T-helper 2 cell treated with Interferon-gamma antibody and Interleukin-4, amounts not matched to agents 100 ng/mL and 5 ng/mL, for 36 hours (primary cell): ENCODE measurements at places on chromosomes 16 and 17. TPM values are rescaled to one million over a fixed set of nuclear protein-coding genes. Genes with fewer than 3 reads are reported as not detected.

The UMOD gene
- not detected in 2 replicates for total RNA-seq

The METTL2A gene
- total RNA-seq, result 22.6 and 23.4 TPM in 2 replicates

The DPH1 gene
- total RNA-seq, result 36.6 and 38.5 TPM in 2 replicates

The PRSS33 gene
- not detected in 2 replicates for total RNA-seq

The LYRM9 gene
- total RNA-seq, result 2.1 and 3.3 TPM in 2 replicates

The CDK5R1 gene
- 4.4 and 4.5 TPM in 2 replicates for total RNA-seq

The AANAT gene
- total RNA-seq, result 0.32 TPM in 1 of 2 replicates, not detected in the other

The CA7 gene
- 0.11 and 0.20 TPM in 2 replicates for total RNA-seq

The KRTAP3-3 gene
- not detected in 2 replicates for total RNA-seq

The CRYM gene
- total RNA-seq, result not detected in 2 replicates

The ENPP7 gene
- total RNA-seq, result not detected in 2 replicates

The NLRC3 gene
- total RNA-seq, result 89.9 and 95.4 TPM in 2 replicates

The AGRP gene
- total RNA-seq, result not detected in 2 replicates

The GGT6 gene
- 0.07 TPM in 1 of 2 replicates, not detected in the other for total RNA-seq

The STAT5A gene
- 123 and 124 TPM in 2 replicates for total RNA-seq

The TBC1D28 gene
- not detected in 2 replicates for total RNA-seq

The EFNB3 gene
- total RNA-seq, result 0.09 TPM in 1 of 2 replicates, not detected in the other

The CYGB gene
- total RNA-seq, result 0.11 TPM in 1 of 2 replicates, not detected in the other

The NDRG4 gene
- 0.25 and 0.66 TPM in 2 replicates for total RNA-seq

The CTRL gene
- 9.6 and 11.9 TPM in 2 replicates for total RNA-seq

The TLCD3A gene
- total RNA-seq, result 12.9 and 13.7 TPM in 2 replicates

The CPNE7 gene
- 3.8 and 6.7 TPM in 2 replicates for total RNA-seq

The KDM8 gene
- total RNA-seq, result 14.2 and 18.9 TPM in 2 replicates

The COL1A1 gene
- 1.2 and 1.5 TPM in 2 replicates for total RNA-seq

The CCL3 gene
- total RNA-seq, result 9.2 and 10.1 TPM in 2 replicates

The SLC12A3 gene
- not detected in 2 replicates for total RNA-seq

The CLDN9 gene
- 0.43 and 0.77 TPM in 2 replicates for total RNA-seq

The GUCY2D gene
- 0.05 TPM in 1 of 2 replicates, not detected in the other for total RNA-seq

The CCL4 gene
- total RNA-seq, result 7.5 and 8.0 TPM in 2 replicates

The KRT17 gene
- total RNA-seq, result 0.86 TPM in 1 of 2 replicates, not detected in the other

The RAB26 gene
- total RNA-seq, result 0.59 TPM in 1 of 2 replicates, not detected in the other

The HOXB5 gene
- total RNA-seq, result 0.07 TPM in 1 of 2 replicates, not detected in the other

The CD7 gene
- 184 and 198 TPM in 2 replicates for total RNA-seq
